Activated T-cell treated with anti-CD3 and anti-CD28 coated beads for 24 hours (primary cell): ENCODE measurements at places on chromosomes 12 and 14.

GRCh38 chr12:122099856-122100255 lies 21.3 kb downstream of the MLXIP start:
- DNase-seq: no peak

DNA sequence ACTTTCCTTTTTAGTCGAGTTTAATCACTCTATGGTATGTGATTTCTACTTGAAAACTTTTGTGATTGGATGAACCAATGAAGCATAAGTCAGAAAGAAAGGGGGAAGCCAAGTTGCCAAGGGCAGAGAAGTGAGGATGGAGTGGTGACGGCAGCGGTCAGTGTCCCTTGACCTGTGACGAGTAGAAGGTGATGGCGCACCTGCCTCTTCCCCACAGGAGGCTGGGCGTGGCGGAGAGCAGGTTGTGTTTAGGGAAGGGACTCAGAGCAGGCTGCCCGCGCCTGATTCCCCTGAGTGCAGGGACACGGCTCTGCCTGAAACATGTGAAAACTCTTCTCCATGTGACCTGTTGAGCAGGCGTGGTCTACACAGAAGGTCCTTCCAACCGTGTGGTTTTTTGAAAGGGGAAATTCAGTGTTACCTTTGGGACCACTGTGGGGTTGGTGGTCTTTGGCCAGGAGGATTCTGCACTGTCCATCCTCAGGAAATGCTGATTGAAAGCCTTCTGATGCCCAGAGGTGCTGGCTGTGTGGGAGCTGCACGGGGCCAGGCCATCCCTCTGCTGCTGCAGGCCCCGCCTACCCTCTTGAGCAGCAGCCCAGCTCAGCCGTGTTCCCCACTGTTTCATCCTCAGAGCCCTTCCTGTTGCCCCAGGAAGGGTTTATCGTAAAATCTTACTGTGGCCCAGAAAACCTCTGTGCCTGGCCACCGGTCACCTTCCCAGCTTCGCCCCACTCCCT lies 23.5 kb upstream of the AMN start:
- no peak for DNase-seq

GRCh38 chr14:104545151-104545941 lies 34.2 kb upstream of the C14orf180 start:
- DNase-seq: no peak

- DNase-seq: no peak
Observed at GRCh38 chr12:1918081-1918883, at the start of gene CACNA2D4. CACNA2D4 (minus strand) TSS chr12:1918652; CDS start chr12:1918473, 179 bp downstream.

DNA sequence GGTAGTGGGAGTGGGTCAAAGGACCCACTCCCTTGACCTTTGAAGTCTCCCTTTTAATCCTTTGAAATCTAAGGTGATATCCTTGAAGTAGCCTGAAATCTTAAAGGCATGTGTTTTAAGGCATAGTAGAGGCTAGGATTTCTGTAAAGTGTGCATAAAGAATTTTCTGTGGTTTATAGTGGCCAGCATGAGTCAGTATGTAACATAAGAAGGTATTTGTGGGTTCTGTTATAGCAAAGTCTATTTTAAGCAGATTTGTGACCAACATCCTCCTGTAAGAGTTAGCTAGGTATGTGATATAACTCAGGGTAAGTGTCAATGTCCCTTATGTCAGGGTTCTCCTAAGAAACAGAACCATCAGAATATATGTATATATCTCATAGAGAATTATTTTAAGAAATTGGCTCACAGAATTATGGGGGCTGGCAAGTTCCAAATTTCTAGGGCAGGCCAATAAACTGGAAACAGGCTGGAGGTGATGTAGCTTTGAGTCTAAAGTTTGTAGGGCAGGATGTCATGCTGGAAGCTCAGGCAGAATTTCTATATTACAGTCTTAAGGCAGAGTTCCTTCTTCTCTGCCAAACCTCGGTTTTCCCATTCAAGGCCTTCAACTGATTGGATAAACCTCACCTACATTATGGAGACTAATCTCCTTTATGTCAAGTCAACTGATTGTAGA lies 18.7 kb upstream of the EPYC start:
- DNase-seq: no peak

DNA sequence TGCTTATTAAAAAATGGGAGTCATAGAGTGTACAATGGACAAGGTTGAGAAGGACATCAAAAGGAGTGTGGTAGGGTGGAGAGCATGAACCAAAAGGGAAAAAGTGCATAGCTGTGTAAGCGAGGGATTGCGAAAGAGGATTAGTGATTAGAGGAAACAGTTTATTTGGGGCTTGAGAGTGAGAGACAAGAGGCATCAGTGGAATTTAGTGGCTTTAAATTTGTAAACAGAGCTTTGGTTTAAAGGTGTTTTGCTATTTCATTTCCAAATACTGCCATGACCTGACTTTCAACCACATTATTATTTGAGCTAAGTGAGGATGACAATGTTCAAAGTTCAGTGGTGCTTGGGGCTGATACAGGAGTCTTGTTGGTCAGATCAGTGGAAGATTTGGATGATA lies 53.4 kb downstream of the SLC16A7 start:
- DNase-seq: no peak

DNA sequence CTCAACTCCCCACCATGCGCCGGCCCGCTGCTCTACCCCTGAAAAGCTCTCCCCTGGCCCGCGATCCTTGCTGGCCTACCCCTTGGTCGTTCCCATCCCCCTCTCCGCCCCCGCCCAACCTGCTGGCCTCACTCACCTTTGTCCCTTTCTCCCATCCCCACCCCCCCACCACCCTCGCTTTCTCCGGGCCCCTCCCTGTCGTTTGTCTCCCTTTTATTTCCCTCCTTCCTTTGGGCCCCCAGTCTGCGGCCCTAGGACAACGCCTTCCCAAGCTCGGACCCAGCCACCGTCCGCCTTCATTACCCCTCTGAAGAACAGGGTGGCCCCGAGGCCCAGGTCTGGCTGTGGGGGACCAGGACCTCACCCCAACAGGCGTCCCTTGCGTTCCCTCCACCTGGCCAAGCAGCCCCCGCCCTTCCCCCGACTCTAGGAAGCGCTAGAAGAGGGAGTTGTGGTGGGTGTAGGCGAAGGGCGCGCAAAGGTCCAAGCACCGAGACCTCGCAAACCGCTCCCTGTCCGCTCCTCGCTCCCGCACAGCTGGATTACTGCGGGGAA lies 6.9 kb upstream of the SLC7A7 start:
- no peak for DNase-seq

- DNase-seq: no peak
Observed at GRCh38 chr12:64090047-64090446, 132.0 kb downstream of the KICS2 start.

GRCh38 chr14:92926180-92926845 lies 3.4 kb downstream of the CHGA start:
- no peak for DNase-seq

DNA sequence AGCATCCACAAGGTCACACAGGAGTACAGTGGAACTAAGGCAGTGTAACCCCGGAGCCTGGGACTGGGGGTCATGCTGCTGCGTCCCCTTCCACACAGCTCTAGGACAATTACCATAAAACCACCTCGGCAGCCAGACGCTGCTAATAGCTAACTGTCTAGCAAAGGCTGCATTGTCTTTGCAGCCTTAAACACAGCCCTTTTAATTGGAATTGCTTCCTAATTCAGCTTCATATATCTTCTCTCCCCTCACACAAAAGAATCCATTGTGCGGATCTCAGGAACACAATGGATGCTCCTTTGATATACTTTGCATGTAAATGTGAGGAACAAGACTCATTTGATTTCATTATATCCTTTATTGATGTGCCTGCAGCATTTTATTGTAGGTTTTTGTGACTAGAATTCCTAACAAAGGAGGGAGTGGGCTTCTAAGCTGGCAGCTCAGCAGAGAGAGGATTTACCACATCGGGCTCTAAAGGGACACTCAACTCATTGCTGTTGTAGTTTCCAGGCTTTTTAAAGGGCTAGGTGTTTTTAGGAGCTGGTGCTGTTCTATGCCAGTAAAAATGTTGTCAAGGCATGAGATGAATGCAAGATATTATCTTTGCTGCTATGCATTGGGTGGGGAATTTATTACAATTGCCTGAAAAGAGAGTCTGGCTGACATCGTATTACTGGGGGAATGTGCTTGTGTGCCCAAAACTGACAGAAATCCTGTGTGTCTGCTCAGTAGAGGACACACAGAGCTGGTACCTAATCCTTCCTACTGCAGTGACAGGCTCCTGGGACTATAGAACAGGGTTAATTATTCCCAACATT lies 30.4 kb upstream of the DACT1 start:
- no peak for DNase-seq

DNA sequence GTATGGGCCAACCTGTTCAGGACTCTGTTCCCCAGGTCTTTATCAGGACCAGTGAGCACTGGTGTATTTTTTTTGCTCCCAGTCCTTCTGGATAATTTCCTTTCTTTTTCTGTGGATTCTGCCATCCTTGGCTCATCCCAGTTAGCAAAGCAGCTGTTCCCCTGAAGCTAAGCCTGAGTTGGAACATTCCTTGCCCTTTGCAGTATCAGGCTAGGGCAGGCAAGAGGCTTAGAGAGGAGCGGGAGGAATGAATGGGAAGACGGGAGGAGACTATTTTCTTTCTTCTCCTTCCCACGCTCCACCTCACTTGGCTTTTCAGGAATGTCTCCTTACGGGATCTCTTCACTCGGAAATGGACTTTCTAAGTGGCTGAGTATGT lies 29.2 kb downstream of the ERG28 start:
- no peak for DNase-seq

GRCh38 chr14:72701237-72701565 lies 192.7 kb downstream of the DPF3 start:
- DNase-seq: no peak

DNA sequence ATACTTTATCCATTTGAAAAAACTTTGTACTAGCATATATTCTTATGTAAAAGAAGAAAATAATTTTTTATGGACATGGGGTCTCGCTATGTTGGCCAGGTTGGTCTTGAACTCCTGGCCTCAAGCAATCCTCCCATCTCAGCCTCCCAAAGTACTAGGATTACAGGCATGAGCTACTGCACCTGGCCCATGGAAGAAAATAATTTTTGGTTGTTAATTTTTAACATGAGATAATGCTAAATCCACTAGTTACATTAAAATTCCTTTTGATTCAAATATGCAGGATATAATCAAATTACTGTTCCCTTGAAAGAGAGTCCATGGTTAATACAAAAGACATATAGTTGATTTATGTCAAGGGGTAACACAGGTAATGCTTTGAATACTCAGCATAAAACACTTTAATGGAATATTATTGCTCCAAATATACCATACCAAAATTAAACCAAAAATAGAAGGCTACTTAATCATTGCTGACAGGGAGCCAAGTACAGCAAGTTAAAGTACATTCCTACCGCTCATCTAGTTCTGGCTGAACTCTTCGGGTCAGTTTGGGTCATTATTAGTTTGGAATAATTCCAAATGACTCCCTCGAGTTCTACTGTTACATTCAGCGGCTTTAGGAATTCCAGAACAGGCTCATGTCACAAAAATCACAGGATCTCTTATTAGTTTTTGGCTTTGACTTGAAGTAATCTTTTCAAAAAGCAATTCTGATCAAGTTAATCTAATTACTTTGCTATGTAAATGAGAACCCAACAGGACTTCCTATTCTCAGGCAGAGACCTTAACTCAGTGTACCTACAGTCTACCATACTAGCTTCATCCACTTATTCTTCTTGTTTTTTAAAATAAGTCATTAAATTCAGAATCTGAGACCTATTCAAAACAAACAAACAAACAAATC lies 6.1 kb downstream of the SOS2 start:
- no peak for DNase-seq

GRCh38 chr12:77493302-77494168 lies 337.2 kb upstream of the NAV3 start:
- DNase-seq: no peak

DNA sequence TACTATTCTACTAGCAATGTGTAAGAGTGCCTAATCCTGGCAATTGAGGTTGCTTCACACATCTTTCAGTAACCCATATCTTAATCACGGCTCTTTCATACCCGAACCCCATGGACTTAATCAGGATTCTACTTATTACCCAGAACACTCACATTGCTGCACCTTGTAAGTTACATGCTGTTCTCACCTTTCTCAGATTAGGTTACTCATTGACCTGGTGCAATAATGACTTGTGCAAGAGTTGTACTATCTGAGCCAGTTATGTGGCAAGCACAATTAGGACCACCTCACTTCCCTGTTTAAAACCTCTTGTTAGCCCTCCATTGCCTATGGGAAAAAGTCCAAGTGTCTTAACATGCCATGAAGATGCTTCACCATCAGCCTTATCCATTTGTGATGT lies 306.7 kb upstream of the E2F7 start:
- no peak for DNase-seq

DNA sequence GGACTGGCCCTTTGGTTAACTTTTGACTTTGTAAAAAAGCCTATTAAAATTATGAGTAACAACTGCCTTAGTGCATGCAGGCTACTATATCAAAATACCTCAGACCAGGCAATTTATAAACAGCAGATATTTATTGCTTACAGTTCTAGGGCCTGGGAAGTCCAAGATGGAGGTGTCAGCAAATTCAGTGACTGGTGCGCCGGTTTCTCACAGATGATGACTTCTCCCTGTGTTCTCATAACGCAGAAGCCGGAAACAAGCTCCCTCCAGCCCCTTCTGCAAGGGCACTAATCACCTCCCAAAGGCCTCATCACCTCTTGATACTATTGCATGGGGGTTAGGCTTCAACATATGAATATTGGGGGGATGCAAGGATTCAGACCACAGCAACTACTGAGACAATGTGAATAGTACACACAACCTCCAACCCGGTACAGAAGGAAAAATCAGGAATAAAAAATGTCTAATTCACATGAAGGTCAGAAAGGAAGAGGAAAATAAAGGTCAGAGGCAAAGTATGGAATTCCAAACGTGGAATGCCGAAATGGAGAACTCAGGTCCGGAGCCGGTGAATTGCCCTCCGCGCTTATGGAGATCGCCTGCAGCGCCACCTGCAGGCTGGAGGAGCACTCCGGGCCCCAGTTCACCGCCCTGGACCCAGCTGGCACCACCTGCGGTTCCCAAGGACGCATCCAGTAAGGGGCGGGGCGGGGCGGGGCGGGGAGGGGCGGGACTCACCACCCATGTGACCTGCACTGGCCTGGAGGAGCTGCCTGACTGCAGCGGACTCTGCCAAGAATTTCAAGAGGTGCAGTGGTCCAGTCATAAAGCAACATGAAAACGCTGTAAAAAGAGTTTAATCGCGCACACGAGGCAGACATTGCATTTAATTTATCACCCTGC lies 203.4 kb downstream of the KIF26A start:
- peak; percentile 7 for DNase-seq

GRCh38 chr12:52327830-52328500 lies 6.8 kb upstream of the KRT83 start:
- DNase-seq: no peak
